HCT116 (cell line): ENCODE measurements at places on chromosomes 2 and 18. TPM values are rescaled to one million over a fixed set of nuclear protein-coding genes. Genes with fewer than 3 reads are reported as not detected.

Gene HAUS1
- total RNA-seq = 46.2 TPM

Gene CXCR1
- not detected for total RNA-seq

GRCh38 chr2:154758871-154759270, 60.4 kb downstream of the KCNJ3 start:
- no peaks in the 10 kb centered on the region for H3K36me3 ChIP-seq
- H3K4me3 ChIP-seq = no peak overlapping the region
- H3K27ac ChIP-seq = no peak overlapping the region
- DNase-seq = no peak
- H3K4me1 ChIP-seq = no peaks in the 10 kb centered on the region

DNA sequence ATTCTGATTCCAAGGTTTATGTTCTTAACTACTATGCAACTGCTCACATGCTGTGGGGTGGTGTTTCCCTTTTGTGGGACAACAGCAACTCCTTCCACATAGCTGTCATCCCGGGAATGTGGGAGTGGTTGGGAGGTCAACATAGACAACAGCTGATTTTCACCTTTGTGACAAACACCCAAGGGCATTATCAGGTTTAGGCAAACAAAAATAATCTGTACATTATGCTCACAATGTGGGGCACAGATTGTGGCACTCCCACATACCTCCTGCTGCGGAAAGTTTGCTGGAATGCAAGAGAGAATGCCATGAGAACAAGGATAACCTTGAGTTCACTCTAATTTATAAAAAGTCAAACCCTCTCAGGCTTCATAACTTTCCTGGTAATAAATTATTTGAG, 582.6 kb downstream of the CNTNAP5 start:
- H3K36me3 ChIP-seq = no peaks in the 10 kb centered on the region
- no peak overlapping the region for H3K27ac ChIP-seq
- H3K4me3 ChIP-seq = no peak overlapping the region

DNA sequence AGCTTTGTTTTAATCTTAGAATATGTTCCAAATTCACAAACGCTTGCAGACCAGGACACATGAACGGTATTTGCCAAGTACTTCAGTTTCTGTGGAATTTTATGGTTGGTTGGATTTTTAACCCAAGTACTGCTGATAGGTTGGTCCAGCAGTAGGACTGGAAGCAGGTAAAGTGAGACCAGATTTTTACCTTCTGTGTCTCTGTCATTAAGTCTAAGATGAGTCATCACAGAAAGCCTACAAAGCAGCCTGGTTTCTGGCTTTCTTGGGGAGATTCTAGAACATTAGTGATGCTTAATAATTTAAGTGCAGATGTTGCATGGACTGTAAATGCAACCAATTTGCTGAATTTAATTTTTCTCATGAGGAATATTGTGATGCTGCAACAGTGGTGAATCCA, 100.5 kb downstream of the SCG2 start:
- H3K36me3 ChIP-seq = no peaks in the 10 kb centered on the region; the same call in 1 of the 2 replicates
- DNase-seq = no peak
- no peak overlapping the region for H3K4me3 ChIP-seq
- H3K27ac ChIP-seq = no peak overlapping the region
- no peaks in the 10 kb centered on the region for H3K27me3 ChIP-seq
- H3K4me1 ChIP-seq = peaks cover 6% of the 10 kb centered on the region; the same call in 1 of the 2 replicates

GRCh38 chr2:182784058-182784706, 68.1 kb downstream of the DNAJC10 start:
- H3K36me3 ChIP-seq = no peaks in the 10 kb centered on the region
- DNase-seq = no peak
- no peak overlapping the region for H3K27ac ChIP-seq

GRCh38 chr2:83997889-83998288, 461.2 kb downstream of the SUCLG1 start:
- no peaks in the 10 kb centered on the region for H3K4me1 ChIP-seq
- H3K36me3 ChIP-seq = no peaks in the 10 kb centered on the region
- H3K27ac ChIP-seq = no peak overlapping the region
- H3K27me3 ChIP-seq = no peaks in the 10 kb centered on the region

GRCh38 chr2:137748533-137748932, 215.7 kb upstream of the HNMT start:
- H3K36me3 ChIP-seq = no peaks in the 10 kb centered on the region
- DNase-seq = no peak
- no peak overlapping the region for H3K4me3 ChIP-seq
- no peaks in the 10 kb centered on the region for H3K27me3 ChIP-seq
- no peaks in the 10 kb centered on the region for H3K4me1 ChIP-seq
- H3K27ac ChIP-seq = no peak overlapping the region
